ENCODE measurements at places on chromosomes 11 and 22.

DNA sequence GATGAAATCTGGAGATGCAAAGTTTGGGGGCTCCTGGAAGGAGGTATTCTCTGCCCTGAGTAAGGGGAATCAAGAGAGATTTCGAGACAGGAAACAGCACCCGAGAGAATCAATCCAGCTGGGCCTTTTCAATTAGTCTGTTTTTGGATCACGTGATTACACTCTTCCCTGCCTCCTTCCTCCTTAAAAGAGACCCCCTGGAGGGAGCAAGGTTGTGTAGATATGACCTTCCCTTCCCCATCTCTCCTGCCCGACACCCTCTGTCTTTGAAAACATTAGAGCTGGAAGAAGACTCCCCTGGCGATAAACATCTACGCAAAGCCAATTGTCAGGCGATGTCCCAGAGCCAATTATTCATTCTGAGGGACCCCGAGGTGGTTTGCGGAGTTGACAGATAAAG is 407.9 kb downstream of the MIAT start:
- no peak for DNase-seq

GRCh38 chr11:66846671-66847091 is 3.4 kb downstream of the RCE1 start:
- DNase-seq, result no peak

DNA sequence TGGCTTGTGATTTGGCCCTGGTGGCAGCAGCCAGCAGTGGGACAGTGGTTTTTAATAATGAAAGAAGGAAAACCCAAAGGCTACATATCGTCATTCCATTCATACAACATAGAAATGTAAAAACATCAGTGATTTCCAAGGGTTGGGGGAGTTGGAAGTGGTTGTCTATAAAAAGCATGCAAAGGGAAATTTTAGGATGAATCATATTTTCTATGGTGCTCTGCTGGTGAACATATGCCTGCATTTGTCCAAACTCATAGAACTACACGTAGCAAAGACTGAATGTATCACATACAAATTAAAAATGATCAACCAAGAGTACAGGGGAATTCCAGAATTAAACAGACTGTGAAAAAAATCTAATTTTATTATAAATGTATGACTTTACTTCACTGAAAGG is 11.1 kb downstream of the OR5B3 start:
- DNase-seq, result no peak

GRCh38 chr11:2539371-2540222 is 94.8 kb downstream of the KCNQ1 start:
- DNase-seq, result no peak

GRCh38 chr11:8937159-8937558 is 4.4 kb upstream of the C11orf16 start:
- DNase-seq, result no peak

GRCh38 chr11:104328512-104328907 is 164.6 kb upstream of the PDGFD start:
- DNase-seq, result no peak

DNA sequence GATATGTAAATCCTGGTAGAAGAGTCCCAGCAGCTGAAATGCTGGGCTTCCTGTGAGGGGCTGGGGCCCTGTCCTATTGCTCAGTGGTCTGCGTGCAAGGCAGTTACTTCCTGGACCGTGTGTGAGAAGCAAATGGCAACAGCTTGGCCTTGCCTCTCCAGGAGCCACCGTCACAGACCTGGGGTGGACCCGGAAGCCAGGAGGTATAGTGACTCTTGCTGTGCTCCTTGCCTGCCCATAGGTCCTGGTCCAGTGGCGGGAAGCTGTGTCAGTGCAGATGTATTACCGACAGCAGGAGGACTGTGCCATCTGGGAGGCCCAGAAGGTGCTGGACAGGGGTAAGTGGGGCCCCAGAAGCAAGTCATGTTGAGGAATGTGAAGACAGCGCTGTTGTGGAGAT is 54.3 kb downstream of the PISD start:
- DNase-seq, result no peak

DNA sequence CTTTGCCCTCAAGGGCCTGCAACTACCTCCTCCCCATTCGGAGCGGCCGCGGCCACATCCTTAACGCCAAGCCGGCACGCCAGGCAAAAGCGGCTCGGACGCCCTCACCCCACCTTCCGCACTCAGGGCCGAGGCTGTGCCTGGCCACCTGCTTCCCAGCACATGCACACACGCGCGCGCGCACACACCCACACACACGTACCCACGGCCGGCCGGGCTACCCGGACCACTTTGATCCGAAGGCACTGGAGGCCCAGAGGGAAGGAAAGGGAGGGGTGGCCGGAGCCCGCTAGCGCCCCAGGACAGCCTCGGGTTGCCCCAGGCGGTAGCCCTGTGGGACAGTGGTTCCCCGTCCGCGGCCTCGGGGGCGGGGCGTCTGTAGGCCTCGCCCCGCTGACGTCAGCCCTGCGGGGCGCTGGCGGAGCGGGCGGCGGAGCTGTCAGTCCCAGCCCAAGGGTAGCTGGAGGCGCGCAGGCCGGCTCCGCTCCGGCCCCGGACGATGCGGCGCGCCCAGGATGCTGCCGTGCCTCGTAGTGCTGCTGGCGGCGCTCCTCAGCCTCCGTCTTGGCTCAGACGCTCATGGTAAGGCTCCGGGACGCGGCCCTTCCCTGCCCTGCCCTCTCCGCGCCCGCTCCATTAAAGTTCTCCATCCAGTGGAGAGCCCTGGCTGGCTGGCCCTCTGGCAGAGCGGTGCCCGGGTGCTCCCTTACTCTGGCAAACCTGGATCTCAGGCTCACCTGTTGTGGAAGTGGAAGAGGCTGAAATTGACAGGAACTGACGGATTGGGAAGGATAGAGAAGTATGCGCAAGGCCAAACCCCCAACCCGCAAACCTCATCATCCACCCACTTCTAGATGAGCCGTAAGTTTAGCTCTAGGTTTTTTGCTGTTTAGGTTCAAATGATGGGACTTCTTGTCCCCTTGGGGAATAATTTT is at the start of gene IL10RA:
Gene IL10RA, plus strand, starts transcription at position 442 of the 935 bp plus-strand sequence. Its CDS starts 74 bp downstream, at position 516.
- no peak for DNase-seq

DNA sequence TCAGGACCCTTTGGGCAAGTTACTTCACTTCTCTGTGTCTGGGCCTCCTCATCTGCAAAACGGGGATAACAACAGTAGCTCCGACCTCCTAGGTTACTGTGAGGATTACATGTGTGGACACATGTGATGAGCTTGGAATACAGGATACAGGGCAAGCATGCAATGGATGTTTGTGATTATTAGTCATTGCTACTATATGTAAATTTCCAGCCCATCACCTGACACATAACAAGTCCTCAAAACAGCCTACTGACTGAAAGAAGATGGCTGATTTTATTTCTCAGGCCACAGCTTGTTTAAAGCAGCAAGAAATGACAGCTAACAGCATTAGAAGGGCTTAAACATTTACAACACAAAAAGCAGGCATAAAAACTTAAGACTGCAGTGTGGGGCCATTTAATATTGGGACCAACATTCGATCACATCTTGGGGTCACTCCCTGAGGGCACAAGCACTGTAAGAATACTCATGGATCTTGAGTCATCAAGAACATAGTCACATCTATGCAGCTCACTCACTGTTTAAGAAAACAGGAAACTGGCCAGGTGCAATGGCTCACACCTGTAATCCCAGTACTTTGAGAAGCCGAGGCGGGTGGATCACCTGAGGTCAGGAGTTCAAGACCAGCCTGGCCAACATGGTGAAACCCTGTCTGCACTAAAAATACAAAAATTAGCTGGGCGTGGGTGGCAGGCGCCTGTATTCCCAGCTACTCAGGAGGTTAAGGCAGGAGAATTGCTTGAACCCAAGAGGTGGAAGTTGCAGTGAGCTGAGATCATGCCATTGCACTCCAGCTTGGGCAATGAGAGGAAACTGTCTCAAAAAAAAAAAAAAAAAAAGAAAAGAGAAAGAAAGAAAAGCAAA is 49.5 kb downstream of the ABTB2 start:
- DNase-seq, result peak; percentile 45

DNA sequence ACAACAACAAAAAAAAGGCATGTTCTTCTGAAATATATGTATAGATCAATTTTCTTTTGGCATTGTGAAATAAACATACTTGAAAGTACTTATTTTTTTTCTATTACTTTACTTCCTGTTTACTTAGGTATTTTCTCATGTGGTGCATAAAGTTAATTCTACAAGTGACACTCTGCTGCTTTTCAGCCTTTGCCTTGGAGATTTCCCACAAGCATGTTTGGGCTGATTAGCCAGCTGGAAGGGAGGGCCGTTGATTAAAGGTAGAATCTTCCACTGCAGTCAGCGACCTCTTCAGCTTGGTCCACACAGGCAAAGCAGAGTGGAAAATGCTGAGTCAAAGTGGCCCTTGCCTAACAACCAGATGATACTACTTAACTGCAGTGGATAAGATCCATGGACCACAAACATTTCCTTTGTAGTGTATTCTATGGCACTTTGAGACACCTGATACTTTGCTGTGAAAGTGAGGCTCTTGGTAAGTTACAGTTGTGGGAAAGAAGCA is 176.0 kb downstream of the ARHGAP42 start:
- no peak for DNase-seq

DNA sequence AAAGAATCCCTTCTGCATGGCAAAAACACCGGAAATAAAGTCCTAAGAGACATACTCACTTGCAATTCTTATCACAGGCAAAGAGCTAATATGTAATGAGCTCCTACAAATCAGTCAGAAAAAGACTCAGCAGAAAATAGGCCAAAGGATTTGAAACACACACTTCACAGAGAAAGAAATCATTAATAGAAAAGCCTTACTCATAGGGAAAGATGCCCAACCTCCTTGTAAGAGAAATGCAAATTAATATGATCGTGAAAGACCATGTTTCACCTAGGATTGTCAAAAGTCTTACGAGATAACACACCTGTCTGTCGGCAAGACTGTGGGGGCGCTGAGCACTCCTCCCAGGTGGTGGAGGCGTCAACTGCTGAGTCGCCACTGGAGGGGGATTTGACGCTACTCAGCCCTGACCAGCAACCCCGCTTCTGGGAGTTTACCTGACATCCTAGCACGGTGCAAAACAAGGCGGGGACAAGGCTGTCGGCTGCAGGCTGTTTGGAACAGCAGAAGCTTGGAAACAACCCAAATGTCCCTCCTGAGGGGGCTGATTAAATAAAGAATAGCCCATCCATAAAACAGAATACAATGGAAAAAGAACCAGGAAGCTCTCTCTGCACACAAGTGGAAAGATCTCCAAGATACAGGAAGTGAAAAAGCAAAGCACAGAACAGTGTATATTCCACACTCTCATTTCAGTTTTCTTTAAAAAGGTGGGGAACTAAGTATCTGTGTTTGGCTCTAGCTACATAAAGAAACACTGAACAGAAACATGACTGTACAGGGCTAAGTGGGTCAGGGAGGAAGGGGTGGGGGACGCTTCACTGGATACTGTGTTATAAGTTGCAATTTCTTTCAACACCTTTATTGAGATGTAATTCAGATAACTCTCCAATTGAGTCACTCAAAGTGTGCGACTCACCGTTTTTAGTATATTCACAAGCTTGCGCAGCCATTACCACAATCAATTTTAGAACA is 11.5 kb downstream of the CSNK1E start:
- peak; percentile 53 for DNase-seq

GRCh38 chr11:105324156-105324555 is 184.6 kb upstream of the CARD18 start:
- DNase-seq, result no peak

DNA sequence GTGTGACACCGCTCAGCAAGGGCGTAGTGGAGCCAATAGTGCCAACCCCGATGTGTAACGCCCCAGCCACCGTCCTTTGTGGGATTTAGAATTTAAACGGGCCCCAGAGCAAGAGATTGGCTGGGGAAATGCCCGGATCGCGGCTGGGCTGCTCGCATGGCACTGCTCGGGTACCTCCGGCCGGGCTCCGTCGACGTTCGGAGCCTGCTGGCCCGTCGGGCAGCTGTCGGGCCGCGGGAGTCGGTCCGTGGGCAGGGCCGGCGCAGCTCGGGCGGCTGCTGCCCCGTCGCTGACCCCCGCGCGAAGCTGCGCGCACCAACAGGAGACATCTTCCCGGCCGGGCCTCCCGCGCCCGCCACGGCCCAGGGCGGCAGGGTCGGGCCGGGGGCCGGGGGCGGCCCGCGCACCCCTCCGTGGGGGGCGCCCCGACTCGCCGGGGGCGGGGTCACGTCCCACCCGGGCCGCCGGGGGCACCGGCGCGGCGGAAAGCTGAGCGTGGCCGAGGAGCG is 1.3 kb upstream of the KDM2A start:
- no peak for DNase-seq

DNA sequence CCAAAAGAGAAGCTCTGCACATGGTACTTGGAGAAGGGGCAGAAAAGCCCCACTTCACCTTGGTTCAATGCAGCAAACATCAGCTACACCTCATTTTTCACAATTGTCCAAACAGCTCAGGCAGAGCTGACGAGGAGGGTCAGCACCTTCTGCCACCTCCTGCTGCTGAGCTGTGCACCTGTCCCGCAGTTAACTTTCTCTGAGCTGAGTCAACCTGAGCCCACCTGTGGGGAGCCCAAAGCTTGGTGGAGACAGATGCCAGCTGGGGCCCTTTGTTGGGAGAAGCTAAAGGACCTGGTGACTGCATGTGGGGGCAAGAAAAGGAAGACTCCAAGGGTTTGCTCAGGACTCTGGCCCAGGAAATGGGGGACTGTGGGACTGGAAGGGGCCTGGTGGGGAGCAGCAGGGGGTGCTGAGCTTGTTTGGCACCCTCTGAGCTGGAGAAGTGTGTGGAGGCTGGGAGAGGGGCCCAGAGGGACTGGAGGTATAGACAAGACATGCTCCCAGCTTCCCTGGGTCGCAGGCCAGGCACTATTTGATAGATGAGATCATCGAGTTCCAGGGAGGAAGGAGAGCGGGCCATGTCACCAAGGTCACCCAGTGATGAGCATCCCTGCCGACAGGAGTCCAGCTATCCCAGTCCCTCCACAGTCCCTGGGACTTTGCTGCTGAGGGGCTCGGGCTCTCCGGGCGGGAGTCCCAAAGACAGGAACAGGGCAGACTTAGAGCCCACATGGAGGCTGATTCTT is 53.5 kb downstream of the KCNJ4 start:
- no peak for DNase-seq

DNA sequence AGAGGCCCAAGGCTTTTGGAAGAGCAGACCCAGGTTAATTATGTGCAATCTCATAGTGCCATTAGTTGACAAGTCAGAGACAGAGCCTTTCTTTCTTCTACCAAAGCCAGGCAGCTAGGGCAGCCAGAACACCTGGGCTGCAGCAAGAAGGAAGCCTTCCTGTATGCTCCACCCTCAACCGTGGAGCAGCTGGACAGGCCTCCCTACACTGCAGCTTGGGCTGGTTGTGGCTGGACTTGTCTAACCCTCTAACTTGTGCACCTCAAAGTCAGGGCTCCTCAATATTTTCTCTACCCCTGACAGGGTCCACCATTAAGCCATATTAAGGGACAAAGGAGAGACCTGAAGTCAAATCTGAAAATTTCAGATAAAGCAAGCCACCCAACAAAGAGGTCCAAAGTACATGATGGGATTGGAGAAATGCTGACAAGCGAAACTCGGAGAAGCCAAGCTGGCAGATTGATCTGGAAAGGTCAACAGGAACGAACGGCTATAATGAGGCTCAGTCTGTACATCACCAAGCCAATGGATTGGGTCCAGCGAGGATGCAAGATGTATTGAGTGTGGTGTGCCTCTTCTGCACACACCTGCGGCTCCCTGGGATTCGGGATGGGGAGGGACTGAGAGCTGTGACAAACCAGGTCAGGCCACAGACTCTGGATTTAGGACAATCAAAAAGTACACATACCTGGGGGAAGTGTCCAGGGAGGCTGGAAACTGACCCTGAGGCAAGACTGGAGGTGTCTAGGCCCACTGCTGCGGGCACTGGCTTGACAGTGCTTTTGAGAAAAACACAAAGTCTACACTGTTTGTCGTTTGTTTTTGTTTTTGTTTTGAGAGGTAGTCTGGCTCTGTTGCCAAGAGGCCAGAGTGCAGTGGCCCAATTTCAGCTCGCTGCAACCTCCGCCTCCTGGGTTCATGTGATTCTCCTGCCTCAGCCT is 11.7 kb upstream of the SLC43A3 start:
- DNase-seq, result no peak

- DNase-seq, result peak; percentile 73
Measured at GRCh38 chr11:82927264-82927880, 25.8 kb downstream of the DDIAS start.
